ENCODE measurements at places on chromosomes 5 and 9.

- no peak for DNase-seq
Measured at GRCh38 chr9:117149996-117150395, 264.9 kb downstream of the ASTN2 start.

DNA sequence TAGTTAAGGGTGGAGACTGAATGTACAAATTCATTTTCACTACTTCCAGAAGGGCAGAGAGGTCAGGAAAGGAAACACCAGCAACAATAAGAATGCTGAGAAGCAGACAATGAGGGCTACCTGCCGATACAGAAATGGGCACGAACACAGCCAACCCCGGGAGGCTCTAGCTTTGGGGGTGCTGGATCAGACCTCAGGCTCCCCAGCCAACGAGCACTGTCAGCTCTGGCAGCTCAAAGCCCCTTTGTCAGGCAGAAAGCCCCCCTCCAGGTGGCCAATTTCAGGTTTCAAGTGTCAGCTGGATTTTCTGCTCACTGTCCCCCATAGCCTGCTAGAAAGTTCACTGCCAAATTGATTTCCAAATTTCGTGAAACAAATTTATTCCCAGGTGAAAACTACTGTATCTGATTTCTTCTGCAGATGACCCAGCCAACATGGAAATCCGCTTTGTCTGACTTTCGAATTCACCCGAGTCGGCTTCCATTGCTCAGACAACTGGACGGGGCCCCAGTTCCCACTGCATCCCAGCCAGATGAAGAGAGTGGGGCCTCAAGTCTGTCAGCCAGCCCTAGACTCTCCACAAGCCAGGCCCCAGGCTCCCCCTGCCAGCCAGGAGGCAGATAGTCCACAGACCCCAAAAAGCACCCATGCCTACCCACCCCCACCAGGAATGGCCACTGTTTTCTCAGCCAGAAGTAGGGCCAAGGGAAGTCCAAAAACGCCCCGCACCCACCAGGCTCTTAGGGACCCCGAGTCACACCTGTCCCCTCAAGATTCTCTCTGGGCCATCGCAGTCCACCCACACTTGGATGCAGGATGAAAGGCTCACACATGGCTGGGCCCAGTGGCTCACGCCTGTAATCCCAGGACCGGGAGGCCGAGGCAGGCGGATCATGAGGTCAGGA, 96.5 kb upstream of the PHYKPL start:
- no peak for DNase-seq

- no peak for DNase-seq
Measured at GRCh38 chr5:145378226-145378625, 456.9 kb downstream of the PRELID2 start.

- DNase-seq, result no peak
Measured at GRCh38 chr5:73727470-73727869, 101.5 kb downstream of the ARHGEF28 start.
